ENCODE measurements at places on chromosomes 2 and 18.

DNA sequence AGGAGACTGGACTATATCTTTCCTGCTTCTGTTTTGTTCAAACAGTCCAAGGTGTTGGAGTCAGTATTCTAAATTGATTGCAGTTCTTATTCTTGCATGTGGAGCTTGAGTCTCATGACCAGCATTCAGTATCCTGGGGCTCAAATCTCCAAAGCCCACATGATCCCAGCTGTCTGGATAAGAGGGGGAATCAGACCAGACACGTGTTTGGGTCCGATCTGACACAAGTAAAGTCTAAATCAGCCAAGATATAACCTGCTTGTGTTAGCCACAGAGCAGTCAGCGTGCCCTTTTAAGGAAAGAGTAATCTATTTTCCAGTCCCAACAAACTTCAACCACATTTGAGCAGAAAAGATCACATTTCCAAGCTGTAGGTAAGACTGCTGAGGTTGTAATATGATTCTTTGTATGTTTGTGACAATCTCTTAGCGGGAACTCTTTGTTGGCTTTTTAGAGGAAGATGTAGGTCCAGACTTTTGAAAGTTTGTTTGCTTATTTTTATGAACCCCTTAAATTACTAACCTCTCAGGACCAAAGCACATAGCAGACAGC lies 334.6 kb downstream of the SLC4A3 start:
- DNase-seq = no peak

GRCh38 chr2:174974131-174974530 lies 31.1 kb downstream of the CHN1 start:
- DNase-seq = no peak

DNA sequence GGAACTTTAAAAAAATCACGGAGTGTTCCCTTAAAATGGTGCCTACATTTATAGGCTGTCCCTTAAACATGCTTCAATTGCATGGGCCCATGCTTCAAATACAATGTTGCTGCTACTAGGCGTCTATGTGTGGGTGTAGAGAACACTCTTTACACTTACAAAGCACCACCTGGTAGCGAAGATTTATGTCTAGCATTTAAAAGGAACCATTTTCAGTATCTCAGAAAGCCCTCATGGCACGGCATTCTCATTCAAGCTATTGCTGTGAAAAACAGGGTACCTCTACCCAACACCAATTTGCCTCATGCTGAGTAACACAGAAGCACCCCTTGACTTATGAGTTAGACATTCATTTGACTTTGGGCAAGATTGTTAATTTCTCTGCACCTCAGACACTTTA lies 112.9 kb upstream of the CNTNAP5 start:
- no peak for DNase-seq

- DNase-seq = no peak
Observed at GRCh38 chr2:134724341-134724740, 5.5 kb upstream of the TMEM163 start.

DNA sequence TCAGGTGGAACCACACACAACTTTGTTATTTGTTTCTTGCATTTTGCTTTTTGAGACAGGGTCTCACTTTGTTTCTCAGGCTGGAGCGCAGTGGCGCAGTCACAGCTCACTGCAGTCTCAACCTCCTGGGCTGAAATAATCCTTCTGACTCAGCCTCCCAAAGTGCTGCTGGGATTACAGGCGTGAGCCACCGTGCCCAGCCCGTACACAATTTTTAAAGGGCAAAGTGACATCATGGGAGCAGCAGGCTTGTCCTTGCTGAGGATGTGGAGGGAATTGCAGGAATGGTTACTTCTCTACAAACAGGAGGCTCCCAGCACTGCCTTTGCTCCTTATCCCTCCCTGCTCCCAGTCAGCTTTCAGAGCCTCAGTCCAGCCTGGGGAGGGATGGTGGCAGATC lies 355.9 kb upstream of the KLHL29 start:
- no peak for DNase-seq

GRCh38 chr2:217801115-217801531 lies 201.7 kb downstream of the TNS1 start:
- DNase-seq = no peak

DNA sequence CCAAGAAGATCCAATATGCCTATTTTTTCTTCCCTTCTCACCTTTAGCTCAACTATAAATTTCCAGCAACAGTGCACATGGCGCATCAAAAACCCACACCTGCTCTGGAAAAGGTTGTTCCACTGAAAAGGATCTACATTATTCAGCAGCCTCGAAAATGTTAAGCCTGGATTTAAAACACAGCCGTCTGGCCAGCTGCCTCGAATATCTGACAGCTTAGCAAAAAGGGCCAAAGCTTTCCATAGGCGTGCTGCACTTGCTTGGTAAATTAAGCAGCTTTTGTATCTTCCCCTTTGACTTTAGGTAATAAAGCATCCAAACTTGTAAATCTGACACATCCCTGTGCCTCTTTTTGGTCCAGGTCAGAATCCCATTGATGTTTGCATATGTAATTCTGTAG lies 20.5 kb downstream of the DAPL1 start:
- DNase-seq = no peak

All from forelimb muscle (tissue), 1 donor.